ENCODE measurements at places on chromosomes 4 and X. TPM values are rescaled to one million over a fixed set of nuclear protein-coding genes. Genes with fewer than 3 reads are reported as not detected.

DNA sequence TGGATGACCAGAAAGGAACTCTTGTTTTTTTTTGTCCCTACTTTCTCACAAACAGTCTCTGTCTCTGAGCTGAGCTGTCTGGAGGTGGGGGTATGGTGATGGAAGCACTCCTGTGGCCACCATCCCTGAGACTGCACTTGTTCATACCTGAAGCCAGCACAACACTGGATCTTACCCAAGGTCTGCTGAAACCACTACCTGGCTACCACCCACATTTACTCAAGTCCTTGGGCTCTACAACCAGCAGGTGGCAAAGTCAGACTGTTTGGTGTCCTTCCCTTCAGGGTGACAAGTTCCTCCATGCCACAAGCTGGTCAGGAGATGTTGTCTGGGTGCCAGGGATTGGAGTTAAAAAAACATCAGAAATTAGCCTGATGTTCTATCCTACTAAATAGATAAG is 89.7 kb downstream of the NEXMIF start:
- ATAC-seq = no peak

DNA sequence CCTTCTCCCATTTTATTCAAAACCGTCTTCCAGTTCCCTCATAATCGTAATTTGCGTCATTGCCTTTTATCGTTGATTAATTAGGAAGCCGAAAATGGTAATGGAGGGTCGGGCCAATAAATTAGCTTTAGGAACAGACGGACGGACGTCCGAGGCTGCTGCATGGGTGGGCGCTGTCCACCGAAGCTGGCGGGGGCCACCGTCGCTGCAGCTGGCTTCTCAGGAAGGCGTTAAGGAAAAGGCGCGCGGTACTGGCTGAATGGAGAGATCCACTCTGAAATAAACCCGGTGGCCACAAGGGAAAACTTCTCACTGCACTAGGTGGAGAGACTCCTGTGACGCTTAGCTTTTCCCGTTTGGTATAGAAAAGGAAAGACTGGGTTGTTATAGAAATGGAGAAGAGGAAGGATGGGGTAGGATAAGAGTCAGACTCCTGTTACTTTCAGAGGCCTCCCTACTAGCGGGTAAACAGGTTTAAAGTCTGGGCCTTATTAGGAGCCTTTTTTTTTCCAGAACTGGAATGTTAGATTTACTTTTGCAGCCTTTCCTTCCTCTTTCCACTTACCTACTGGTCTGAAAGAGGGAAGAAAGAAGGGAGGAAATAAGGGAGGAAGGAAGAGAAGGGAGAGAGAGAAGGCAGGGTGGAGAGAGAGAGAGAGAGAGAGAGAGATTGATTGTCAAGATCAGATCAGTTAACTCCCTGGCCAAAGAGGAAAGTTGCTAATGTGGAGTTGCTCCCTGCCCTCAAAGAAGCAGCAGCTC is 11.3 kb upstream of the PRDM8 start:
- no peak for ATAC-seq

GRCh38 chr4:55440786-55441185 is 45.0 kb downstream of the TMEM165 start:
- ATAC-seq = no peak

- no peak for ATAC-seq
Observed at GRCh38 chrX:43255596-43255995, 400.5 kb upstream of the MAOA start.

DNA sequence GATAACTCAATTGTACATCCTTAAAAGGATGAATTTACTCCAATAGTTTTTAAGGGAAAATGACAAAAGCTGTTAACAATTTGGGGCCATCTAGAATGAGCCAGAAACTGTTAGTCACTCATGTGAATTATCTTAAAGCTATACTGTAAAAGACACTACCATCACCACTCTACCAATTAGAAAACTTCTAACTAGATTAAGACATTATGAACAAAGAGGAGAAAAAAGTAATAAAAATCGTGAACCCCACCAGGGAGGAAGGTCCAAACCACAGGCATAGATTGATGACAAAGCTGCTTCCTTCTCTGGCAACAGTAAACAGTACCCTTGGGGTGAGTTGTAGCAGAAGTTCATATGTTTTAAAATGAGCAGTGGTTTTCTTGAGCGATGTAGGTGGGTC is 106.1 kb downstream of the PDGFC start:
- ATAC-seq = no peak

DNA sequence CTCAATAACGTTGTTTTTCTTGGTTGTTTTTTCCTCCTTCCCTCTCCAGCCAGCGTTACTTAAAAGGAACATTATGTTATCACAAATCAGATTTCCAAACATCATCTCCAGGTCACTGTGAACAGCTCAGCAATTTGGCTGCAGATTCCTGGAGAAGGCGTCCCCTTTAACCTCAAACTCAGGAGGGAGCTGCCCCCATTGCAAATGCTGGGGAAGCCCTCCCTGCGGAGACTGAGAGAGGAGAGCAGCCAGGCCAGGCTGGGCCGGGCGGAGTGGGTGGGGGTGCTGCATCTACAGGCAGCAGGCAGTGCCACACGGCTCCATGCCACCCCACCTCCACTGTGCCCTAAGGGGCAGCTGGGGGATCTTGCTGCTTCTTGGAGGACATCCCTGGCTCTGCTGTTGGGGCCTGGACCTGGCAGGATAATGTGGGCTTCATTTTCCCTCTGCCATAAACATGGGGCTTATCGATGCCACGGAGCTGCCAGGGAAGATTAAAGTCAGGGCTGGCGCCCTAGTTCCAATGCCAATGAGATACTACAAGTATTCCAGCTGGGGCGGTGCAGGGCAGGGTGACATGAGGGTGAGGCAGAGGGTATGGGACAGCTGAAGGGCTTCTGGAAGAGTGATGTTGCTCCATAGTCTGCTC is 148.8 kb downstream of the PJA1 start:
- ATAC-seq = no peak

DNA sequence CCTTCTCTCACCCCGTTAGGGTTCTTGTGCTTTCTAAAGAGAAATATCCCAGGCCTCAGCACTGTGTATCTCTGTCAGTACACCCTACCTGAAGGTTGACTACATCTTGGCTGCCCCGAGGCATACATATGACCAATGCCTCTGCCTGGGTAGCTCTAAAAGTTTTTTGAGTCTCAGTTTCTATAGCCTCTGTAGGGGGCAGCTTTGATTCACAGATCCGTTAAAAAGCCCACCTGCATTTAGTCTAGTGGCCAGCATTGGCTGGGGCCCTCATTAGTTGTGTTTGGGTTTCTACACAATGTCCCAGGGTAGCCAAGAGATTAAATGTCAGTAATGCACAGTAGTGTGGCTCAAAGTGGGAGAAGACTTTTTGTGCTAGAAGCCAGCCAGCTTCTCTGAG is 151.1 kb downstream of the CFAP299 start:
- no peak for ATAC-seq

GRCh38 chr4:26885912-26886274 is 25.3 kb downstream of the STIM2 start:
- ATAC-seq = no peak

DNA sequence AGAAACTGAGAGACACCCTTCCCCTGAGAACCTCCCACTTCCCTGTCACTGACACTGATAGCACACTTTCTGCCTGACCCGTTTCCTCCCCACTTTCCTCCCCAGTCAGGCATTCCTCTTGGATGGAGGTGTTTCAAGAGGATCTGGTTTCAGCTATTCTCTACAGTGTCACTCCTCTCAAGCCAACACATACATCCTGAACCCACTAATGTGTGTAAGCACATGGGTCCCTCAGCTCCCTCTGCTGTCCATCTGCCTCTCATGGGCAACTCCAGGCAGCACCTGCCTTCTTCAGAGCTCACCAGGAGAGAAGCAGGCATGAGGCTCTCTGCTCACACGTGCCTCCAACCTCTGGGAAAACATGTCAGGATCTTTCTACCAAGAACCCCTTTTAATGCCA is 207.6 kb downstream of the NAF1 start:
- no peak for ATAC-seq

- ATAC-seq = no peak
Observed at GRCh38 chr4:58776627-58777026, 1666.4 kb upstream of the IGFBP7 start.

GRCh38 chr4:15469402-15470127 is at the start of gene CC2D2A:
Gene CC2D2A, plus strand, starts transcription at chr4:15469882. Its CDS starts 6,051 bp downstream, at chr4:15475933.
- ATAC-seq = peak; percentile 98

- ATAC-seq = no peak
Observed at GRCh38 chr4:163385466-163385865, 41.8 kb downstream of the NPY5R start.

- no peak for ATAC-seq
Observed at GRCh38 chrX:133586443-133586842, 171.2 kb upstream of the GPC4 start.

GRCh38 chr4:81502564-81502963 is 30.9 kb upstream of the RASGEF1B start:
- no peak for ATAC-seq

GRCh38 chrX:22795671-22796070 is 204.1 kb upstream of the DDX53 start:
- no peak for ATAC-seq

DNA sequence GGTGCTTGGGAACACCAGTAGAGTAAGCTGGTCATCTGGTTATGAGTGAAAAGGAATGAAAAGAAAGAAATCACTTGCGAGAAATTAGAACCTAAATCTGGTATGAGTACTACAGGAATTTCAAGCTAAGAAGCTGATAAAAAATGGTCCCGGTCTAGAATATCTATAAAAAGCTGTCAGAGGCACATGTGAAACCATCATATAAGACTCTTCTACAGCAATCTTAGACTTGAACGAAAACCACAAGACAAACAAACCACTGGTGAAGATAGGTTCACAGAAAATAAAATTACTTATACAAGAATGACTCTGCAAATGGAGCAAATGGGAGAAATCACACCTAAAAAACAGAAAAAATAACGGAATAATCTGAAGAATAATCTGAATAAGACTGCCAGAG is 69.9 kb downstream of the KDR start:
- no peak for ATAC-seq

GRCh38 chrX:119669424-119670037 is 23.4 kb downstream of the SEPTIN6 start:
- no peak for ATAC-seq

DNA sequence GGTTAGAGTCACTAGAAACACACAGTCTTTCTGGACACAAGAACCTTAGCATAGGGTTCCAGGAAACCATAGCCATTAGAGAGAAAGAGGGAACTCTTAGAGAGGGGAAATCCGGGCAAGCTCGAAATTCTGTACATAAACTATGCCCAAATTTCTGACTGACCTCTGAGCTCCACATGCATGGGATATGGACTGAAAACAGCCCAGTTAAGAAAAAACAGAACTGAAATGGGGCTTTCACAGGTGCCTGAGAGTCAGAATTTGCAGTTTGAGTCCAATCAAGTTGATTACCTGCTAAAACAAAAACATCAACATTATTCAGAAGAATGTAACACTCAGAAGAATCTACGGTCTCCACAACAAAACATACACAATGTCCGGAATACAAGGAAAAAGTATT is 13.1 kb downstream of the DCHS2 start:
- ATAC-seq = no peak

- ATAC-seq = peak; percentile 21
Observed at GRCh38 chr4:101279377-101279871, 67.9 kb downstream of the PPP3CA start.

DNA sequence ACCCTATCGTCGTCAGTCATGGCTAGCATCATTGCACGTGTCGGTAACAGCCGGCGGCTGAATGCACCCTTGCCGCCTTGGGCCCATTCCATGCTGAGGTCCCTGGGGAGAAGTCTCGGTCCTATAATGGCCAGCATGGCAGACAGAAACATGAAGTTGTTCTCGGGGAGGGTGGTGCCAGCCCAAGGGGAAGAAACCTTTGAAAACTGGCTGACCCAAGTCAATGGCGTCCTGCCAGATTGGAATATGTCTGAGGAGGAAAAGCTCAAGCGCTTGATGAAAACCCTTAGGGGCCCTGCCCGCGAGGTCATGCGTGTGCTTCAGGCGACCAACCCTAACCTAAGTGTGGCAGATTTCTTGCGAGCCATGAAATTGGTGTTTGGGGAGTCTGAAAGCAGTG is 1.6 kb downstream of the ZCCHC12 start:
- ATAC-seq = no peak

- no peak for ATAC-seq
Observed at GRCh38 chrX:16825264-16826035, 39.2 kb downstream of the TXLNG start.

- no peak for ATAC-seq
Observed at GRCh38 chr4:138055890-138056289, 186.3 kb downstream of the SLC7A11 start.

- no peak for ATAC-seq
Observed at GRCh38 chr4:160510928-160511327, 1408.0 kb downstream of the RAPGEF2 start.

Gene TMEM31
- total RNA-seq = not detected

Gene VCX2
- not detected for total RNA-seq

Gene DRP2
- not detected for total RNA-seq

Gene RNF212
- total RNA-seq = 8.2 TPM

Gene GAB3
- 3.3 TPM for total RNA-seq

Gene SSX2B
- total RNA-seq = not detected

Gene AP1S2
- total RNA-seq = 108 TPM

Gene LRCH2
- 20.3 TPM for total RNA-seq

Gene GAGE12J
- total RNA-seq = not detected

Gene EXOC1L
- total RNA-seq = not detected

Gene FAAH2
- total RNA-seq = 0.56 TPM
